ENCODE measurements at places on chromosomes 3 and 15. TPM values are rescaled to one million over a fixed set of nuclear protein-coding genes. Genes with fewer than 3 reads are reported as not detected.

The TYRO3 gene
- polyA plus RNA-seq: not detected

The GRM7 gene
- polyA plus RNA-seq: not detected

The LRRN1 gene
- 0.25 TPM for polyA plus RNA-seq

The GRM2 gene
- polyA plus RNA-seq: not detected

The CHL1 gene
- polyA plus RNA-seq: not detected

The RYK gene
- polyA plus RNA-seq: 7.1 TPM

The MASP1 gene
- polyA plus RNA-seq: not detected

The GOLGA8M gene
- polyA plus RNA-seq: not detected

The HYAL3 gene
- polyA plus RNA-seq: 1.8 TPM

The PLIN1 gene
- not detected for polyA plus RNA-seq

The HCLS1 gene
- 564 TPM for polyA plus RNA-seq

The ZNF502 gene
- polyA plus RNA-seq: 1.3 TPM

The CPB1 gene
- not detected for polyA plus RNA-seq

The SERINC4 gene
- 1.2 TPM for polyA plus RNA-seq

The CYP1A2 gene
- polyA plus RNA-seq: not detected

The GOLGA8T gene
- not detected for polyA plus RNA-seq

The NUP210 gene
- 46.9 TPM for polyA plus RNA-seq

The LNP1 gene
- polyA plus RNA-seq: 0.73 TPM

The PTPRG gene
- polyA plus RNA-seq: not detected

The CPNE9 gene
- not detected for polyA plus RNA-seq

The EOMES gene
- polyA plus RNA-seq: 1.9 TPM

The CFAP91 gene
- polyA plus RNA-seq: 0.59 TPM

The CELSR3 gene
- 0.53 TPM for polyA plus RNA-seq

The ISLR2 gene
- not detected for polyA plus RNA-seq

The SLC24A5 gene
- polyA plus RNA-seq: not detected

The IL16 gene
- 256 TPM for polyA plus RNA-seq

The GHSR gene
- not detected for polyA plus RNA-seq

The CHRD gene
- polyA plus RNA-seq: not detected

The CHRNA7 gene
- 3.8 TPM for polyA plus RNA-seq

The ARGFX gene
- not detected for polyA plus RNA-seq

The CCDC14 gene
- polyA plus RNA-seq: 9.0 TPM

The SCAANT1 gene
- polyA plus RNA-seq: not detected

The TMEM40 gene
- polyA plus RNA-seq: not detected

The KLHL6 gene
- polyA plus RNA-seq: 20.4 TPM

The STRA6 gene
- polyA plus RNA-seq: not detected

The RHOV gene
- not detected for polyA plus RNA-seq

The CTDSPL gene
- polyA plus RNA-seq: not detected
